IMR-90 (cell line): ENCODE measurements at places on chromosomes 5 and 9. TPM values are rescaled to one million over a fixed set of nuclear protein-coding genes. Genes with fewer than 3 reads are reported as not detected.
A peak's percentile ranks its signal among the peaks of the same experiment; 100 is the strongest.

DNA sequence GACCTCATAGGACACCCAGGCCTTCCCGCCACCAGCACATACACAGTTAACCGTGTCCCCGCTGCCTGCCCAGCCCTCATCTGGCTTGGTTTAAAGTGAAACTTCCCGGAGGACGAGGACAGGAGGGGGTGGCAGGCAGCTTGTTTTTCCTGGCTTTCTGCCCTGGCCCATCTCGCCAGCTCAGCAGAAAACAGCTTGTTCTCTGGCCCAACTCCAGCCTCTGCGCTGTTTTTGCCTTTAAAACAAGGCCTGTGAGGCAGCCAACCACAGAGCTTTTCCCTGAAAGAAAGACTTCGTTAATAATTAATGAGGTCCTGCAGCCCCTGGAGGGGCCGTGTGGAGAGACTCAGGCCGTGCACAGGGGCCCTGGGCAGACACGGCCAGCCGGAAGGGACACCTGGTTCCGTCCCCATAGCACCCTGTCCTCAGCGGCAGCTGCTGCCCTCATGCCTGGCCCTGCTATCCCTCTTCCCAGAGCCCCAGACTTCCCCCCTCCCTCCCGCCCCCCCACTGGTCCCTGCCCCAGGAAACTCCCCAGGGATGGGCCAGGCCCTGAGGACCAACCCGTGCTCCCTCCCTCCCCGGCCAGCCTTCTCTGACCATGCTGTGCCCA, 108.7 kb downstream of the RXRA start:
- peak; percentile 97 for DNase-seq

SYNPO gene
- polyA plus RNA-seq = 22.6 and 24.8 TPM in 2 replicates

DNA sequence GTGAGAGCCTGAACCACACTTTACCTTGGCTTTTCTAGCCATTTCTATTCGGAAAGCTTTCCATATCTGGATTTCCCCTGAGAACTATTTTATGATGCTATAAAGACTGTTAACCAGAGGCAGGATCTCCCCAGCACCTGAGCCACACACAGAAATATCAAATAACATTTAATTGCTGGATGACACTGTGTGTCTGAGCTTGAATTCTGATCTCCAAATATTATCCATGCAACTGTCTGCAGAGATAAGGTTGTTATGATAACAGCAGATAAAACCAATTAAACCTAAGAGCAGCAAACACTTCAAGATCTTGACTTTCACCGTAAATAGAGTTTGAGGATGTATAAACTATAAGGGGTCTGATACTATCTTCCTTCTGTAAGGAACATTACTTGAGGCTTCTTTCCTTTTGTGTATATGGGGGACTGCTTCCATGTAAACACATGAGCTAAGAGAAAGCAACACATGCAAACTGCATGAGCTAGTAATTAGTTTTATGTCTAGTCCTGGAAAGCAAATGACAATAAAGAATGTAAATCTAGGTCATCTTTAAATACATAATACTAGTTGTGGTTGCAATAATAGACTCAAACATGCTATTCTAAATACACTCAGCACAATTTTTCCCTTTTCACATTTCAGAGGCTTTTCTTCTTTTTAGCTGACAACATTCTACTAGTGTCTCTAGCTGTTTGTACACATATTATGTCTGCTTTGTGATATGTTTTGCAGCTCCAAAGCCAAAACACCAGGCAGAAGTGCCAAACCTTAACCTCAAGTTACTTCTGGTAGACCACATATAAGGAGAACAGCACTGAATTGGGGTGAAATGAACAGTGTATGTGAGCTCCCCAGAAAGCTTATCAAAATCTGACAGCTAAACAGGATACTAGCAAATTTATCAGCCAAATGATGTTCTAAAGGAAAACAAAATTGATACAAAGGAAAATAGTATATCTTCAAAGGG, 136.5 kb downstream of the EFNA5 start:
- no peak for DNase-seq

RPL35 gene
- polyA plus RNA-seq = 1,650 and 1,735 TPM in 2 replicates

SLCO4C1 gene
- not detected in 2 replicates for polyA plus RNA-seq

DNA sequence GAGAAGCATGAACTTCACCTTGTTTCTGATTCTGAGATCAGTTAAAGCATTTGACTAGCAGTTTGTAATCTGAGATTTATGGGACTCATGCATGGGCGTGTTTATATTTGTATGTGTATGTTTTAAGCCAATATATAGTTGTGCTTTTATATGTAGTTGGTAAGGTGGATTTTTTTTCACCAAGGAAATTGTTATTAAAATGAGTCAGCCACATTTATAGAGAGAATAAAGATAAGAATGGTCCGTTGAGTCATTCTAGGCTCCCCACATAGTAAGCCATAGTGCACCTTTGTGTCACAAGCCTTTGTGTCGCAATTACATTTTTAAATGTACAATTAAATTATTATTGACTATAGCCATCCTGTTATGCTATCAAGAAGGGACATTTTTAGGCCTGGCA, 89.0 kb downstream of the NLN start:
- DNase-seq = peak; percentile 87

AK1 gene
- 119 and 126 TPM in 2 replicates for polyA plus RNA-seq

PTPRD gene
- polyA plus RNA-seq = 0.07 and 0.09 TPM in 2 replicates

DNA sequence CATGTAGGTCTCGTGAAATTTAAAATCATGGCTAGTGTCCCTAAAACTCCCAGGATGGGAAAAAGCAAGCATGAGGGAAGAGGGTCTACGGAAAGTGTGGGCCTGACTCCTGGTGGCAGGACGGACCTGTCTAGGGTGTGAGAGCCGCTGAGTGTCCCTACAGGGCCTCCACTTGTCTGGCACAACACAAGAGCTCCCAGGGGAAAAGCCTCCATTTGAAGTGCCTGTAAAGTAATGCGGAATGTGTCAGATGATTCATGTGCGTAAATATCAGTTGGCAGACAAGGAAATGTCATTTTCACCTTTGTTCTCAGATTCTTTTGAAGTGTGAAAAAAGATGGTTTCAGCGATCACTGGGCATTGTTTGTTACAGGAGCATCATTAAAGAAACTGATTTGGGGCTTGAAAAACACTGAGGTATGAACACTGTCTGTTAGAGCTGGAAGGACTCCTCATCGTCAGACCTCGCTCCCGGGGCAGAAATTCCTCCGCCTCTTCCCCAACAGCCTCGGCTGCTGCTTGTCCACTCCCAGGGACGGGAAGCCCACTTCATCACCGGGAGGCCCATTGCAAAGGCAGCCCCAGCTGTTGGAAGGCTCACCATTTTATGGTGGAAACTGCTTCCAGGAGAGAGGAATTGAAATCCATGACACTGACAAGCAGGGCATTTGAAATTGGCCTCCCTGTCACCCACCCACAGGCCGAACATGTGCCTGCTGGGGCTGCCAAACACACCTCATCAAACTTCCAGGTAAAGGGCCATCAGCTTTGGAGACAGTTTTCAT, 240.8 kb downstream of the FSTL4 start:
- DNase-seq = no peak
